ENCODE measurements at places on chromosomes 11 and 22.

DNA sequence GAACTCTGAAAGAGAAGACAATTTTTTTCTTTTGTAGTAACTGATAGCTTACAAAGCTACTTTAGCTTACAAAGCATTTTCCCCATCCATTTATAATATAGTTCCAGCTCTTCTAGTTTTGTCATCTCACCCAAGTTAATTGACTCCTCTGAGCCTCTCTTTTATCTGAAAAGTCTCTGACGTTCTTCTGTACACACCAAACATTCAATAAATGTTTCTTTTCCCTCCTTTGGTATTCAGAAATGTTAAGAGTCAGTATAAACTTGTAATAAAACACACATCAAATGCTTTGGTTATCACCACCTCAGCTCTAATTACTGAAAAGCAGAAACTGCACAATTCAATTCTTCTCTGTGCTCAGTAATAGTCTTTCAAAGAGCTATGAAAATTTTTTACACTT is 5.9 kb downstream of the CCDC90B start:
- DNase-seq: no peak

DNA sequence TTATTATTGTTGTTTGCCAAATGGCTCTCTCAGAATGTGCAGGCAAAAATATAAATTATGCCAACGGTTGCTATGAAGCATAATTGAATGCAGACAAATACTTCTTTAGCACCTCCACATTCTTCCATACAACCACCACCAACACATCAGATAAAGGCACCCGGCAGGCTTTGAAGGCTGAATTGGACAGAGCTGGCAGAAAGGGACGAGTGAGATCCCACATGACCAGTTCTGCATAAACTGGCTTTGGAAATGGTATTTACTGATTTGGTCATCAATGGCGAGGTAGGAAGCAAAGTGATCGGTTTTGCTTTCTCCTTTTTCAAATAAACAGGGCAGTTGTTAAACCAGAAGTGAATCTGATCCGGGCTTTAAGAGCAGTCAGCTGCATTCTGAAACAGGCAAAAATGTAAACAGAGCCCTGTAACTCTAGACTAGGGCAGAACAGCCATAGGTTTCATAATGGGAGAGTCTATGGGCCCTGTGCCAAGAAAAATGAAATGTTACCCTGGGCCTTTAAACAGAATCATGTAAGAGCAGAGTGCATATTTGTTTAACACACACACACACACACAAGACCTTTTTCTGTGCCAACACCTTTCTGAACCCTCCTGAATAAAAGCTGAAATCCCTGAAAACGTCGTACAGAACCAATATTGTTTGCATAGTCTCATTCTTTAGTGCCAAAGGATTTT is 97.7 kb downstream of the MPPED2 start:
- DNase-seq: peak; percentile 7

- no peak for DNase-seq
These were observed 8.0 kb upstream of the MS4A10 start for GRCh38 chr11:60777106-60777505.

DNA sequence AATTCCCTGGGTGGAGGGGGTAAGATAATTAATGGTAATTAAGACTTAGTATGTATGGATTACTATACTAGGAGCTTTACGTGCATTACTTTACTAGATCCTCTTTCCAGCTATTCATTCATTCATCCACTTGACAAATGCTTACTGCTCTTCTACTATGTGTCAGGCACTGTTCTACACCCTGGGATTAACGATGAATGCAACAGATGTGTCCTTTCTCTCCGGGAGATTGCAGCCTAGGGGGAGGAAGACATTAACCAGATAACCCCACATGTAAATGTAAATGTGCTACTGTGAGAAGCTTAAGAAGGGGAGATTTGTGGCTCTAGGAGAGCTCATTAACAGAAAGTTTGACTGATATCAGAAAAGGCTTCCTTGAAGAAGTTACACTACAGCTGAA is 1.7 kb downstream of the ANKK1 start:
- DNase-seq: no peak

- no peak for DNase-seq
These were observed 6.3 kb downstream of the FXYD2 start for GRCh38 chr11:117818041-117818873.

GRCh38 chr11:7882860-7883259 is 48.2 kb downstream of the OR10A6 start:
- no peak for DNase-seq

DNA sequence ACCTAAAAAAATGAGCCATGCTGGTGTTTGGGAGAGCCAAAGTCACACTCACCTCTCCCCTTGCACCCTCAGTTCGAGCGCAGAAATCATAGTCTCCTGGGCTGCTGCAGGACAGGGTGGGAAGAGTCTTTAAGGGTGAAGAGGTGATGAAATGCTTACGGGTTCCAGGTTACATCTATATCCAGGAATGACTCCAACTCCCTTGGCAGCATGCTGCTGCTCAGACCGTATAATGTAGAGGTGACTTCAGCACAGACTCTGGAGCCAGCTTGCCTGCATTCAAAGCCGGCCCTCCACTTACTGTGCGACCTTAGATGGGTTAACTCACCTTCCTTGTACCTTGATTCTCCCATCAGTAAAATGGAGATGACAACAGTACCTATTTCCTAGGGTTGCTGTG is 17.3 kb upstream of the PKNOX2 start:
- DNase-seq: no peak

DNA sequence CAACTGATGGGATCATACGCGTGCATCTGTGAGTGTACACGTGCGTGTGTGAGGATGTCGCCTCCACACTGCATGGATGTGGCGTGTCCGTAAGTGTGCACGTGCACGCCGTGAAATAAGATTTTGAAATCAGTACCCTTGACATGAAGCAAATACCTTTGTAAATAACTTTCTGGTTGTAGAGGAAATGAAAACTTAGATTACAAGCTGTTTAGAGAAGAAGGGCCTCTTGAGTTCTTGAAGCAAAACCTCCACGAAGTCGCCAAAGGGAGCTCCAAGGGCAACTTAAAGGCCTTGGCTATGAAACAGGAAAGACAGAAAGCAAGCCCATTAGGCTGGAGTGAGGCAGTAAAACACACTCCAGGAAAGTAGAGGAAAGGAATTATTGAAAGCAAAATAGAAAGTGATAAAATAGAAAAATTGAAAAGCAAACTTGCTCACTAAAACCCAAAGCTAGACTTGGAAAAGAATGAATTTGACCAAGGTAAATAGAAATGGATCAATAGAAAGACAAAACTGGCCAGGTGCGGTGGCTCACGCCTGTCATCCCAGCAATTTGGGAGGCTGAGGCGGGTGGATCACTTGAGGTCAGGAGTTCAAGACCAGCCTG is 29.7 kb upstream of the TOLLIP start:
- DNase-seq: no peak

GRCh38 chr11:94125407-94126115 is 3.1 kb upstream of the PANX1 start:
- DNase-seq: no peak

Measured in NCI-H1436 treated with DMSO at 0.1 percent for 48 hours (cell line).